ENCODE measurements at places on chromosomes 2 and 18.

DNA sequence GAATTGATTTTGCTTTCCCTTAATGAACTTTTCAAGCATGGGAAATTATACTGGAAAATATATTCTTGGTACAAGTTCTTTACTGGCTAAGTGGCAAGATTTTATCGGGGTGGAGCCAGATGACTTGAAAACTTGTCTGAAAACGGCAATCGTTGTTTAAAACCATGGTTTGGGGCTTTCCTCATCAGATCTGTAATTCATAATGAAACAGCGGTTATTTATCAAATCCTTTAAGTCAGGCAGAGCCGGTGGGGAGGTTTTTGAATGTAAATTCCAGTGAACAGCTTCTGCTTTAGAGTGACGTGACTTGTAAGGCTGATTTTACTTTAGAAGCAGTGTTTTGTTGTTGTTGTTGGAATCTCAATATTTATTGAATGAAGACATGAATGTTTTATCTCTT, 2.6 kb downstream of the SEC11C start:
- no peak for DNase-seq

- no peak for DNase-seq
These were observed 77.1 kb downstream of the HS1BP3 start for GRCh38 chr2:20573620-20574422.

DNA sequence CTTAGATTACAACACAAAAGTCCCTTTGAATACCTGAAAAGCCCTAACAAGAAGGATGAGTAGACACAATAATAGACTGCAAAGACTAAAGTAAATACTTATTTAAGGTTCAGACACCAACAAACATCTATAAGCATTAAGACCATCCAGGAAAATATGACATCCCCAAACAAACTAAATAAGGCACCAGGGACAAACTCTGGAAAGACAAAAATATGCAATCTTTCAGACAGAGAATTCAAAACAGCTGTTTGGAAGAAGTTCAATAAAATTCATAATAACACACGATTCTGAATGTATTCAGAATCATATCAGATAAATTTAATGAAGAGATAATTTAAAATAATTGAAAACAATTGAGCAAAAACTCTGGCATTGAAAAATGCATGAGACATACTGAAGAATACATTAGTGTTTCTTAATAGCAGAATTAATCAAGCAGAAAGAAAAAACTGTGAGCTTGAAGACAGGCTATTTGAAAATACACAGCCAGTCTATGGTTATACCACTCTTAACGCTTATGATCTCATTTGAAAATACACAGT, 1388.8 kb downstream of the DSC3 start:
- DNase-seq: no peak

GRCh38 chr2:161384864-161385263, 31.2 kb upstream of the TBR1 start:
- DNase-seq: no peak

- no peak for DNase-seq
These were observed 75.9 kb downstream of the TMEM163 start for GRCh38 chr2:134642938-134643337.

DNA sequence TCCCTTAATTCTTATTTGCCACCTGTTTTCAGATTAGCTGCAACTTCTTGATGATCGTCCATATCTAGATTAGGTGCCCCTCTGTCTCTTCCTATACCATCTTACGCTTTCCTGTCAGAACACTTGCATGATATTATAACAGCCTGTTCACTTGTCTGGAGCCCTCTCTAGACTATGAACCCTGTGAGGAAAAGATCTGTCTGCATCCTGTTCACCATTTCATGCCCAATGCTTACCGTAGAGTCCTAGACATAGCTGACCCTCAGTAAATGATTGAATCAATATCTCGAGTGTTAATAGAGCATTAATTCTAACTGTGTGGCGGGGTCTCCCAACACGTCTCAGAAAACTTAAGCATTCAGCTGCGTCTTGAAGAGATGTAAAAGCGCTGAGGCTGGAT, 31.8 kb upstream of the TMEM17 start:
- no peak for DNase-seq

DNA sequence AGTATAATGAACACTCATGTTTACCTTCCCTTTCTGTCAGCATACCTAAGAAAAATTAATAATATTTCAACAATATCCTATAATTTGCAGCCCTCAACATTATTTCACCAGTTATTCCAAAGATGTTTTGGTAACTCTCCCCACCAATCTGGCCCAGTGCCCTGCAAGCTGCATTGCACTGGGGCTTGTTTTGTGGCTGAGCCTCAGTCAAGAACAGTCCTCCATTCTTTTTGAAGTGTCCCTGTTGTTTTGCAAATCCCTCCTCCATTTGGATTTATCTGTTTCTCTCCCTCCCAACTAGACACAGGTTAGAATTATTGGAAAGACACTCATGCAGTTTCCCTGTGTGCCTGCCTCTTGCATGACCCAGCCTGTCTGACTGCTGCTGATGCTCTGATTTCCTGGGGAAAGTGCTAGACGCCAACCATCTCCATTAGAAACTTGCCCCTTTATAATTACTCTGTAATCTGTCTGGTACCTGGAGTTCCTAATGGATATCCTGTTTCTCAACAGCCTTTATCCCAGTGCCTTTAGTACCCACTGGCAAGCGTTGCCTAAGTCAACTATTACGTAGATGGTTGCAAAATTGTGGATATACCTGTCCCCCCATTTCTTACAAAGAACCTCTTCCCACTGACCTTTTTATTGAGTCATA, 60.2 kb downstream of the EIF5B start:
- no peak for DNase-seq

DNA sequence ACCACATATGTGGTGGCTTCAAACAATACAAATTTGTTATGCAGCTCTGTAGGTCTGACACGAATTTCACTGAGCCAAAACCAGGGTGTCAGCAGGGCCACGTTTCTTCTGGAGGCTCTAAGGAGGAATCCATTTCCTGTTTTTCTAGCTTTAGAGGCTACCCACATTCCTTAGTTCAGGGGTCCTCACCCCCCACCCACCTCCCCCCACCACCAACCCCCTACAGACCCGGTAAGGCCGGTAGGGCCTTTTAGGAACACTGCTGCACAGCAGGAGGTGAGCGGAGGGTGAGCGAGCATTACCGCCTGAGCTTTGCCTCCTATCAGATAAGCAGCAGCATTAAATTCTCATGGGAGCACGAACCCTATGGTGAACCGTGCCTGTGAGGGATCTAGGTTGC, 10.6 kb upstream of the SLC39A10 start:
- DNase-seq: no peak

- DNase-seq: no peak
These were observed 28.6 kb upstream of the AP1S3 start for GRCh38 chr2:223865907-223866508.

DNA sequence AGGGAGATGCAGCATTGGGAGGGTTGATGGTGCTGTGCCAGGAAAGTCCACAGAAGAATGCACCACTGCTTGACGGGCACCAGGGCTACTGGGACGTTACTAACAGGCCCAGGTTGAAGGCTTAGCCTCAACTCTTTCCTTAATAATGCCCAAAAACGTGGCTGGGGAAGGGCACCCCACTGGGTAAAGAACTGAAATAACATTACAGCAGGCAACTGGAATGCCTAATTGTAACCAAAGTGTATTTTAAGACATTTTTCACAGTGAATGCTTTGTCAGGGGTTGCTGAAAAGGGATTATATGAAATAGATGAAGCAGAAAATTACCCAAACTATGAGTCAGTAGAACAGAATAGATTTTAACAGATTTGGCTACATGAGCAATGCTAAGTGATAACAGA, 191.3 kb downstream of the CMPK2 start:
- no peak for DNase-seq

GRCh38 chr2:74029714-74030397, 45.1 kb downstream of the TET3 start:
- DNase-seq: no peak

DNA sequence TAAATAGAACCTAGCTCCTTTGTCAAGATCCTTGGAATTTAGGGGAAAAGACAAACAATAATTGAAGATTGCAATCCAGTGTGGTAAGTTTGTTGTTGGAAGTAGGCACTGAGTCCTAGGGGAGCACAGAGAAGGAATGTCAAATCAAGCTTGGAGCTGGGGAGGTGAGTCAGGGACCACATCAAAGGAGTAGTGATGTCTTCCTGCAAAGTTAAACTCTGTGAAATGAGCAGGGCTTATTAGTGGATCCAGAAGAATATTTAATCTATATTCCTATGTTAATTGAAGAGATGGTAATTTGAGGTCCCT, 41.7 kb upstream of the NABP1 start:
- DNase-seq: no peak

DNA sequence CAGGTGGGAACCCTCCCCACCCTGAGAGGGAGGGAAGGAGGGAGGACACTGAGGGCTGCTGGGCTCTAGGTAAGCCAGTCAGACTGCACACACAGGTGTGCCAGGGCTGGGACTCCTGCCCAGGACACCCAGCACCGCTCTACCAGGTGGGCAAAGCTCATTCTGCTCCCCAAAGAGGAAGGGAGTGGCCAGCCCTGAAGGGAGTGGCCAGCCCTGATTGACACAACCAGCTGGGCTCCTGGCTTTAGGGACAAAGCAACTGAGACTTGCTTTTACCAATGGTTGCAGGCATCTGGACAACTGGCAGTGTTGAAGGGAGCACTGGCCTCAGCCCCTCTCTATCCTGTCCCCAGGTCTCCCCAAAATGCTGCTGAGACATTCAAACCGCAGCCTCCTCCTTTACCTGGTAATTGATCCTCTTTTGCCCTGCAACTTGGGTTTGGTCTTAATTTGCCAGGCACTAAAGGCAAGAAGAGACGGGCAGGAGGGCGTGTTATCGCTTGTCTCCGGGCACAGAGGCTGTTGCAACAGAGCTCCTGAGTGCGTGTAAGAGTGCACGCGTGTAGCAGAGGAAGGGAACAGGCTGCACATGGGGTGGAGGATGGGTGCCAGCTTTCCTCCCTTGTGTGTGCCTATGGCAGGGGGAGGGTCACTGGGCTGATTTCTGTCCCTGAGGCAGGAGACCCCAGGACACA, 14.5 kb upstream of the FOSL2 start:
- DNase-seq: no peak

GRCh38 chr2:138177693-138178092, 213.4 kb downstream of the HNMT start:
- no peak for DNase-seq

- no peak for DNase-seq
These were observed 55.1 kb downstream of the RALBP1 start for GRCh38 chr18:9530226-9531009.

GRCh38 chr2:101546376-101547058, 71.6 kb upstream of the RFX8 start:
- DNase-seq: no peak

- DNase-seq: no peak
These were observed 141.6 kb downstream of the HDAC4 start for GRCh38 chr2:239259173-239259572.

DNA sequence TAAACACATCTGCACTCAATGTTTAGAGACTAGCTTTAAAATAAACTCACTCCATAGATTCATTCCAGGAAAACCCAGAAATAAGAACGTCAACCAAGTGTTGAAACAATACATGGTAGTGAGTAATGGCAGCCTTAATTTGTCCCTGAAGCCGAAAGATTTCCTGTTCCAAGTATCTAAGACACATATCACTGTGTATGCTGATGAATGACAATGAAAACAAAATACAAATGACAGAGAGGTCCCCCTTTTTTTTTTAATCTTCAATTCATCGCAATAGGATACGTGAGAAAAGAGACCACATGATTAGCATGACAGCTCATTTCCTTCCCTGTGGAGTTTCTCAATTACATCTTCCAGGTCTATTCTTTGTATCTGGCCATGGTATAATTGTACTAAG, 160.5 kb upstream of the STK17B start:
- DNase-seq: no peak

GRCh38 chr2:15259356-15259756, 301.8 kb downstream of the NBAS start:
- DNase-seq: no peak

DNA sequence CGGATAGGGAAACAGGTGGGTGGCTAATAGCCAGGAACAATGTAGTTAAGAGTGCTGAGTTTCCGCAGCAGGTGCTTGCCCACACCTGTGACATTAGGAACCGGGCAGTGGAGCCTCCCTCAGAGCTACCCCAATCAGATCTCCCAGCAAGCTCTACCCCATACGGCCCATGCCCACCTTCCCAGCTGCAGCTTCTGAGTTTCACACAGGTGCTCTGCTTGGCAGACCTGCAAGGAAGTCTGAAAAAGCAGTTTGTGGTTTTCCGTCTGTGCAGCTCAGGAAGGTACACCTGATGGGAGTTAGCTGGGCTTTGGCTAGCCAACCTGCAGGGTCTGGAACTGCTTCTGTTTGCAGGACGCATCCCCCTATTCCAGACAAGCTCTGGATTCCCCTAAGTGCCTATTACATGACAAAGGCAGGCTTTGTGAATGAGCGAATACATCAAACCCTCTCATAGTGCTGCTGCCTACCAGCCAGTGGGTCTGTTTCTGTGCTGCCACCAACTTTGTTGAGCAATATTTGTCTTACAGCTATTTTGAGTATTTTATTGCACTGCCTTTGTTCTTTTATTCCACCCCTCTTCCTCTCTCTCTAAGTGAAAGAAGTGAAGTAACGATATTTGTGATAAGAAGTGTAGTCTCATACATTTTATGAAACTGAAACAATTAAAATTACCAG, 24.7 kb upstream of the CEP68 start:
- no peak for DNase-seq

- no peak for DNase-seq
These were observed 284.8 kb downstream of the MREG start for GRCh38 chr2:215728504-215729065.

GRCh38 chr18:10231220-10231619, 223.2 kb upstream of the APCDD1 start:
- no peak for DNase-seq

GRCh38 chr2:73050121-73050545, 21.4 kb downstream of the SFXN5 start:
- no peak for DNase-seq

DNA sequence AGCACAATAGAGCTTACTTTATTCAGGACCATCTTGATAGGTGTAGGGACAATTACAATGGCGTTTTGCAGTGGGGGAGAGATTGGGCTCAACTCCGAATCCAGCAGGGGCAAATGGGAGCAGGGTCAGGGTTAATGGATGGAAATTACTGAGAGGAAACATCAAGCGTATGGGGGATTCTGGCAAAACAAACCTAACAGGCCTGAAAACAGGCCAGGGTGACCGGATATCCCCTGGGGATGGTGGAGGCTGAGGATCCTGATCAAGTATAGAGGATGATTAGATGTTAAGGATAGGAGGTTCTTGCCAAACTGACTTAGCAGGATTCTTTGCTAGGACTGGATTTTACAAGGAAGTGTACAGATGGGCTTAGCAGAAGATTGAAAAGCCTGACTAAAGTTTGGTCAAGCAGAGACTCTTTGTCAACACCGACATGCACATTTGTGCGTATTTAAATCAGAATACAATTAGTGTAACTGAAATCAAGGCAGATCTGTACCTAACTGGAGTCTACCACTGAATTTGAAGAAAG, 54.5 kb upstream of the GPR45 start:
- no peak for DNase-seq

GRCh38 chr2:230227216-230227615, 1.7 kb downstream of the SP140 start:
- no peak for DNase-seq

- no peak for DNase-seq
These were observed 564 bp downstream of the GCC2 start for GRCh38 chr2:108449410-108450130.
